Stomach (tissue), 19 donors: ENCODE measurements at places on chromosomes 16 and 17. TPM values are rescaled to one million over a fixed set of nuclear protein-coding genes. Genes with fewer than 3 reads are reported as not detected.

DNA sequence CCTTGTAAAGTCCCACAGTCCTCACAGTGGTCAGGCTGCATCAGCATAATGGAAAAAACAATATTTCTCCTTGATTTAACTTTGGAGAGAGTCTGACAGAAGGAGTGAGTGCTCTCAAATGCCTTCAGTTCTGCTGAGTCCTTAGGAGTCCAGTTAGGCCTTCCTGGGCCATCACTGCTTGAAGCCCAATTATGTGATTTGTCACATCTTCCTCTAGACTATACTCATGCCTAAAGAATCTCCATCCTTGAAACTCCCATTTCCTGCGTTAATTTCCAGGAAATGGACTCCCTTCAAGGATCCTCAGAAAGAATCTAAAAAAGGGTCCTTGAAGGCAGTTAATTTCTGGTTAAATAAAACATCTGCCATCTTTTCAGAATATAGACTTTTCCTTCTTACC is 52.8 kb downstream of the SLFN5 start:
- DNase-seq: no peak

- no peak for DNase-seq
These were observed 75.2 kb upstream of the RNU2-1 start for GRCh38 chr17:43308999-43309398.

GRCh38 chr17:38874505-38875400 is 4.9 kb downstream of the LASP1 start:
- peak; percentile 71 for DNase-seq

- no peak for DNase-seq
These were observed 57.6 kb downstream of the CDRT4 start for GRCh38 chr17:15409721-15410250.

DNA sequence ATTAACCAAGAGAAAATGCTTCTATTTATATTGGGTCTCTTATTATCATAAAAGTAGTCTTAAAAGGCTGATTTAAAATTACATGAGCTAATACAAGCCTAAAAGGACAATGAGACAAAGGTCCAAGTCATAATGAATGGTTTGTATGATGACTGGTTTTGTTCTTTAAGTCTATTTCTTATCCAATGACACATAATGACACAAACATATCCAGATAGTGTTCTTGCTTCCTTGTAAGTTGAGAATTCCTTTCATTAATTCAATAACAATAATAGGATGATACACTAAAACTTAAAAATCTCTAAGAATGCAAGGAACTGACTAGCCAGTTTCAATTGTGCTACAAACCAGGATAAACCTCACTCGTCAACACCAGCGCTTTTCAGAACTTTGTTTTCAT is 244.1 kb downstream of the CEP112 start:
- DNase-seq: no peak

- DNase-seq: no peak
These were observed 838 bp upstream of the TMEM97 start for GRCh38 chr17:28317966-28318758.

DNA sequence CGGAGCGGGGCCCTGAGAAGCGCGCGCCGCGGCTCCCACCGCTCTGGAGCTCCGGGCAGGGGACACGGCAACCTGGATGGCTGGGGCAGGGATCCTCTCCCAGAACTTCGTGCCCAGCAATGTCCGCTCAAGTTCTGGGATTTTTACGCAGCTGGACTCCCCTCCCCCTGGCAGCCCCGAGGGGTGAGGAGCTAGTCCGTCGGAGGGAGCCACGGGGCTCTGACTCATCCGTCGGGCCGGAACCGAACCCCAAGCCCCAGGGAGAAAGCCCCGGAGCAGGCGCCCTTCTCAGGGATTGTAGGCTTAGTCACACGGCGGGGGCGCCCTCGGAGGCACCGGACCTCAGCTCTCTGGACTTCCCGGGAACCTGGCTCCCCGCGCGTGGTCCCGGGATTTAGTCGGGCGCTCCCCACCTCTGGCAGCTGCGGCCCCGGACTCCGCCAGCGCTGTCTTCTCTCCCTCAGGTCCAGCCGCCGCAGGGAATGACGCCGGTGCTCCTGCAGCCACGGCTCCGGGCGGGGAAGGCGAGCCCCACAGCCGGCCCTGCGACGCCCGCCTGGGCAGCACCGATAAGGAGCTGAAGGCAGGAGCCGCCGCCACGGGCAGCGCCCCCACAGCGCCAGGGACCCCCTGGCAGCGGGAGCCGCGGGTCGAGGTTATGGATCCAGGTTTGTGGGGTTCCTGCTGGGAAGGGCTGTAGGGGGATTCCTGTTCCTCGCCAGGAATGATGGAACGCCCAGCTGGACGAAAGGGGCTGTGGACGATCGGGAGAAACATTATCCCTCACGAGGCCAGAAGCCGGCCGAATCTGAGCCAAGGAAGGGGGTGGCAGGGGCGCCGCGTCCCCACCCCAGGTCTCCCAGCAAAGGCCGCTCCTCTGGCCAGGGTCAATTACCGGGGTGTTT is 830 bp downstream of the SPHK1 start:
- peak; percentile 56 for DNase-seq

- DNase-seq: no peak
These were observed 485 bp downstream of the DNAJA3 start for GRCh38 chr16:4426021-4426684.

DNA sequence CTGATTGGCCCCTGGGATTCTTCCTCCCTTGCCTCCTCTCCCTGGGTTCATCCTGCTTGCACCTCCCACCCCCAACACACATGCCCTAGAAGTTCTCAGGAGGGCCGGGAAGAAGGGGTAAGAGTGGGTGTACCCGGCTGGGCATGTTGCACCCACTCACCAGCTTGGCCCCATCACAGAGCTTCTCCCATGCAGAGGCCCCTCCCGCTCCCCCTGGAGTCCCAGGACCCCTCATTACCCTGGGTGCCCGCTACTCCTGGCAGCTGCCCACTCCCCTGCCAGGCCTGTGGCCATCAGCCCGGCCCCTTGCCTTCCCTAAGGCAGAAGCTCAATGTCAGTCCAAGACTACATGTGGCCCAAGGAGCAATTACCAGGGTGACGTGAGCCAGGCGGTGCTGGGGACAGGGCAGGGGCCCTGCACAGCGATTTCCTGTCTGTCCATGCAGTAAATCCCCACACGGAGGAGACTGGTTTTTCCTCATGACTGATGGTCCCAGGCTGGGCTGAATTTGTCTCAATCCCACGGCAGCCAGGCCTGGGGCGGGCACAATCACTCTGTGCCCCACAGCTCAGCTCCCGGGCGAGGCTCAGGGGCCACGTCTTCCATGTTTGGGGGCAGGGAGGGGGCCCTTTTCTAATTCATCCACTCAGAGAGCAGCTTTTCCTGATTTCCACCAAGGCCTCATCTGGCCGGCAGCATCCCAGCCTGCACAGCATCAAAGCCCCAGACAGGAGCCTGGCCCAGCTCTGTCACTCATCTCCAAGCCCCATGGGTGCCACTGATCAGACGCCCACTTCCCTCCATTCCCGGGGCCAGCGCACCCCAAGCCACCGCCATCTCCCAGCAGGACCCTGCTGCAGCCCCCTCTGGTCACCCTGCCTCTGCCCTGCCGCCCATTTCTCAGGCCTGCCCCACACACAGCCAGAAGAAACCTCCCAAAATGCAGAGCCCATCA is 234.7 kb downstream of the KATNIP start:
- peak; percentile 39 for DNase-seq

GRCh38 chr16:11121083-11121608 is 134.9 kb downstream of the SOCS1 start:
- no peak for DNase-seq

- DNase-seq: peak; percentile 69
These were observed 38.2 kb downstream of the HOXB1 start for GRCh38 chr17:48492401-48493298.

DNA sequence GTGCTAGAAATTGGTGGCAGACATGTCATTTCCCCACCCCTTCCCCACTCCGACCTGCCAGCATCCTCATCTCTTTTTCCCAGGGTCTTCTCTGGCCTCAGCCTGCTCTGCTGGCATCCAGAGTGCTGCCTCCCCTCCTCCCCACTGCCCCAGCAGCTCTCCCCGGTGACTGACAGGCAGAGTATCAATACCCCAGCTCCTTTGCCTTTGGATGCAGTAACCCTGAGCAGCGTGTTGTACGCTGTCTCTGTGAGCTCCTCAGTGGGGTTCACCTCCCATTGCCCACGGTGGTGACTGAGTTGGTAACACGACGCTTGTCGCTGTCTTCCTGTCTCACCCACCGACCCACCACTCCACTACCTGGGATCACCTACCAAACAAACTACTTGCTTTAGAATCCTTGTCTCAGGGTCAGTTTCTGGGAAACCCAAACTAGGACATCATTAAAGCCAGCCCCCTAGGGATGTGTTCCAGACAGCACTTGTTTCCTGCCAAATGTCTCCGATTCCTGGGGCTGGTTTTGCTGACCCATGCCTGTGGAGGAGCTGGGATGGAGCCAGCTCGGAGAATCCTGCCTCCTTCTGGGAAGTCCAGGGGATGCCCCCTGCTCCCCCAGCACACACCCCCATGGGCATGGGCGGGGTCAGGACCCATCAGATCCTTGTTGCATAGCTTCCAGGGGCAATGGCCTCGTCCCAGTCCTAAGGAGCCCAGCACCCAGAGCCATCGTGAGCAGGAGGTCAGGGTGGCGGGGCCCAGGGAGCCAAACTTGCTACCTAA is 8.3 kb upstream of the SBK1 start:
- DNase-seq: no peak

- no peak for DNase-seq
These were observed 157.3 kb downstream of the ZFHX3 start for GRCh38 chr16:72890587-72890986.

DNA sequence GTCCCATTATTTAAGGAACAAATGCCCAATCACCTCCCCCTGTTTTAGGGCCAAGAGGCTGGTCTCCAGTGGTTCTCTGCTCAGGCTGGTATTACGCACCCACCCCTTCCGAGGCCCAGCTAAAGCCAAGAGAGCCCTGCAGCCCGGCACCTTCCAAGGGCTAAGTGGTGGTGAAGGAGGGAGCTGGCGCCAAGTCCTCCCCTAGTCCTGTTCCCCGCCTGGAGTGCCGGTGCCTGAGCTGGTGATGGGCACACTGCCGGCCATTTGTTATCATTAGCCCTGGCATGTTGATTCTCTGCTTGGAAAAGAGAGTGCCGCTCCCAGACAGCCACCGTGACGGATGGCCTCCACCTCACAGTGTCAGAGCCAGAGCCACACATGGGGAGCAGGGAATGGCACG is 31.9 kb downstream of the GRIN2C start:
- no peak for DNase-seq

DNA sequence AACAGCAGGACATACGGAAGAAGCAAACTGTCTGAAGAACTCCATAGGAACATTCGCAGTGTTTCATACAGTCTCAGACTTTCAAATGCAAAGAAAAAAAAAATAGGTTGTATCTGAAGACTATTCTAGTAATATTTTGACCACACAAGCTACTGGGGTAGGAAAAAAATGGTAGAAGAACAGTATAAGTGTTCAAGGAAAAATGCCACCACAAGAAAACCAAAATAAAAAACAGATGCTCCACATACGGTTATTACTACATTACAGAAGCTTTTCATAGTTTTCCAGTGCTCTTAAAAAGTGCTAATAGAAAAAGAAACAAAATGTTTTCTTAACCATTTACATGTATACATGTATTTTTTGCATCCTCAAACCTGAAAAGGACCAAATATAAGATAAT is 3.7 kb downstream of the NCOR1 start:
- DNase-seq: no peak

DNA sequence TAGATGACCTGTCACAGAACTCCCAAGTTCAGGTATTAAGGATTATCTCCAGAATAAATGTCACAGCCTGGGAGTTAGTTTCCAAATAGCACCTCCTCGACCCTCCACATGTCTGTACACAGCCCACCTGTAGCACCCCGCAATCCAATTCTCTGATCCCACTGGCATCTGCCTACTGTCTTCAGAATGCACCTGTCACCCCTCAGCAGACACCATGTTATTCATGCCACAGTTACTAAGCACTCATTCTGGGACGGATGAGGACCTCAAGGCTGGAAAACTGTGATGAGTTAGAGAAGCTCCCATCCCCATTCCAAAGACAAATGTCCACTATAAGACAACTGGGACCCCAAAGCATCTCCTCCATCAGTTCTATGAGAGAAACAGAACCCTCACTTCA is 7.8 kb downstream of the EMP2 start:
- DNase-seq: no peak

CDK3 gene
- not detected for total RNA-seq

PMFBP1 gene
- 9.8 TPM for total RNA-seq

KRT39 gene
- total RNA-seq: not detected

ATP6V0D1 gene
- 72.2 TPM for total RNA-seq

LAT gene
- total RNA-seq: not detected
